Aortic smooth muscle cell (primary cell): ENCODE measurements at places on chromosomes 1 and 21. TPM values are rescaled to one million over a fixed set of nuclear protein-coding genes. Genes with fewer than 3 reads are reported as not detected.

ANKRD65 gene
- total RNA-seq, result 0.37 and 0.40 TPM in 2 replicates

RHBDL2 gene
- total RNA-seq, result 0.50 and 0.79 TPM in 2 replicates

KRTAP8-1 gene
- total RNA-seq, result not detected in 2 replicates

ZNF281 gene
- 12.7 and 14.6 TPM in 2 replicates for total RNA-seq

SYT14 gene
- total RNA-seq, result 0.13 and 0.44 TPM in 2 replicates

TRAF3IP3 gene
- not detected in 2 replicates for total RNA-seq

KCNJ15 gene
- 0.12 and 0.13 TPM in 2 replicates for total RNA-seq

SLC6A17 gene
- 0.37 and 1.6 TPM in 2 replicates for total RNA-seq

CYP4A11 gene
- total RNA-seq, result 0.13 TPM in 1 of 2 replicates, not detected in the other

NOTCH2 gene
- total RNA-seq, result 118 and 144 TPM in 2 replicates

WDR47 gene
- total RNA-seq, result 20.7 and 21.9 TPM in 2 replicates
